Mammary epithelial cell (primary cell): ENCODE measurements at places on chromosomes 16 and 17.

DNA sequence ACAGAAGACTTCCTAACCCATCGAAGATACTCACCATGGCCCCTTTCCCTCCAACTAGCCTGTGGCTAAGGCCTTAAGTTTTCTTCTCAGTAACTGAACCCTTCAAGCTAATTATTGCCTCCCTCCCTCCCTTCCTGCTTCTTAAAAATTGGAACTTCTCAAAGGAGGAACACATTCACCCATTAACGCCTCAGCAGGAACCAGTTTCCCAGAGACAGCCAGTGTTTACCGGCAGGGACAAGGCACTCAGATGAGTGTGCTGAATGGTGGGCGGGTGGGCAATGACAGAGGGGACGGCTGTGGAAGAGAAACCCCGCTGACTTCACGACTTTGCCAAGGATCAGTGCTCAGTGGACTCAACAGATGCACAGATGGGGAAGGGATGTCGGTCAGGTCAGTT, 20.3 kb downstream of the PITPNA start:
- no peak for DNase-seq

- DNase-seq, result no peak
Observed at GRCh38 chr16:79261481-79261940, 339.0 kb downstream of the MAF start.

DNA sequence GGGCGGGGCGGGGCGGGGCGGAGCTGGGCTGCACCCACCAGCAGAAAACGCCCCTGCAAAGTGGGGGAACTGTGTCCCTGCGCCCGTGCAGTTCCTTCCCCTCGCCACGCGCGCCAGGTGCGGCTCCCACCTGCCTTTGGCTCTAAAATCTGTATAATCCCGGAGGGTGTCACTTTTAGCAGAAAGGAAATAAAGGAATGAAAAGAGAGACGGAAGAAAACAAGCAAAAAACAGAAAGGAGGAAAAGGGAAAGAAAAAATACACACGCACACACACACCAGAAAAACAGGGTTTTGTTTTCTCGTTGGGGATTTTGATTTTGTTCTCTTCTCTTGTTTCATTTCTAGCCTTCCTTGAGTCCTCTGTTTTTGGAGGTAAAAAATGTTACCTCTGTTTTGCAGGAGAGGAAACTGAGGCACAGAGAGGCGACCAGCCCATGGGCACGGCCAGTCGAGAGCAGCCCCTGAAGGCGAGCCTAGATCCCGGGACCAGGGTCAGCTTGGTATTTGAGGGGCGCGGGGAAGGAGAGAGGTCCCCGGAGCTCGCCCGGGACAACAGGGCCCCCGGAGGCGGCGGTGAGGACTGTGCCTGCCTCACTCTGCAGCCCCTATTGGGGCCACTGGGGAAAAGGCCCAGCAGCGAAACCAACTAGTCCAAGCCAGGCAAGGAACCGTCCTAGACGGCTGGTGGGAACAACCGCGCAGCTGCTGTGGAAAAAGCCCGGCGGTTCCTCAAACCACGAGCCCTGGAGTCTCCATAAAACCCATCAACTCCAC, 594 bp upstream of the CARHSP1 start:
- DNase-seq, result no peak

DNA sequence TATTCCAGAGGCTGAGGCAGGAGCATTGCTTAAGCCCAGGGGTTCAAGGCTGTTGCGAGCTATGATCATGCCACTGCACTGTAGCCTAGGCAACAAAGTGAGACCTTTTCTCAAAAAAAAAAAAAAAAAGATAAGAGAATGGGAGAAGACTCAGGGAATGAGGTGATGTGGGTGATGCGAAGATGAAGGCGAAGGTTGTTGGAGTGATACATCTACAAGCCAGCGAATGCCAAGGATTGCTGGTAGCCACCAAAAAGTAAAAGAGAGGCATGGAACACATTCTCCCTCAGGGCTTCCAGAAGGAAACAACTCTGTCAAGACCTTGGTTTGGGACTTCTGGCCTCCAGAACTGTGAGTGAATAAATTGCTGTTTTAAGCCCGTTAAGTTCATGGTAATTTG, 26.0 kb upstream of the CNEP1R1 start:
- DNase-seq, result no peak

- DNase-seq, result no peak
Observed at GRCh38 chr16:2787406-2787805, at the start of gene PRSS33. Gene PRSS33, minus strand, starts transcription at chr16:2787560. Its CDS starts 1,013 bp downstream, at chr16:2786547.

DNA sequence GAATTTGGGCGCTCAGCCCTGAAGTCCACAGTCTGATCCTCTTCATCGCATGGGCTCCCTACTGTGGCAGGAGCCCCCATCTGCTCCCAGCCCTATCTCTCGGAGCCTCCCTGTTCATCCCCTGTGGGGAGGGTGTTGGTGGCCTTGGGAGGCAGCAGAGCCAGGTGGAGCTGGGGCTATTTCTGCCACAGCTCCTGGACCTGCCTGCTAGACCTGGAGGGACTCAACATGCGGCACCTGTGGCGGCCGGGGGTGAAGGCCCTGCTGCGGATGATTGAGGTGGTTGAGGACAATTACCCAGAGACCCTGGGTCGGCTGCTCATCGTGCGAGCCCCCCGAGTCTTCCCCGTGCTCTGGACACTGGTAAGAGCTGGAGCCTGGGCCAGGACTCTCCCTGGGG, 30.5 kb downstream of the NAGPA start:
- DNase-seq, result no peak

DNA sequence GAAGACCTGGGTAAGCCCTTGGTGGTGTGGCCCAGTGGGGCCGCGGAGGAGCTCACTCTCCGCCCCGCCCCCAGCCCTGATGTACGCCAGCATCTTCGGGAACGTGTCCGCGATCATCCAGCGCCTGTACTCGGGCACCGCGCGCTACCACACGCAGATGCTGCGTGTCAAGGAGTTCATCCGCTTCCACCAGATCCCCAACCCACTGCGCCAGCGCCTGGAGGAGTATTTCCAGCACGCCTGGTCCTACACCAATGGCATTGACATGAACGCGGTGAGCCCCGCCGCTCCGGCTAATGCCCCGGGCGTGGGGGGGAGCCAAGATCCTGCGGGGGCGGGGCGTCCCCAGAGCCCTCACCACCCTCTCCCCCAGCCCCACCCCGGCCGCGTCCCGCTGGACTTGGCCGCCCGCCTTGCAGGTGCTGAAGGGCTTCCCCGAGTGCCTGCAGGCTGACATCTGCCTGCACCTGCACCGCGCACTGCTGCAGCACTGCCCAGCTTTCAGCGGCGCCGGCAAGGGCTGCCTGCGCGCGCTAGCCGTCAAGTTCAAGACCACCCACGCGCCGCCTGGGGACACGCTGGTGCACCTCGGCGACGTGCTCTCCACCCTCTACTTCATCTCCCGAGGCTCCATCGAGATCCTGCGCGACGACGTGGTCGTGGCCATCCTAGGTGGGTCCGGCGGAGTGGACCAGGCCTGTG, 12.1 kb upstream of the DCAF7 start:
- no peak for DNase-seq

GRCh38 chr16:72357910-72358309, 186.0 kb upstream of the PMFBP1 start:
- DNase-seq, result no peak

DNA sequence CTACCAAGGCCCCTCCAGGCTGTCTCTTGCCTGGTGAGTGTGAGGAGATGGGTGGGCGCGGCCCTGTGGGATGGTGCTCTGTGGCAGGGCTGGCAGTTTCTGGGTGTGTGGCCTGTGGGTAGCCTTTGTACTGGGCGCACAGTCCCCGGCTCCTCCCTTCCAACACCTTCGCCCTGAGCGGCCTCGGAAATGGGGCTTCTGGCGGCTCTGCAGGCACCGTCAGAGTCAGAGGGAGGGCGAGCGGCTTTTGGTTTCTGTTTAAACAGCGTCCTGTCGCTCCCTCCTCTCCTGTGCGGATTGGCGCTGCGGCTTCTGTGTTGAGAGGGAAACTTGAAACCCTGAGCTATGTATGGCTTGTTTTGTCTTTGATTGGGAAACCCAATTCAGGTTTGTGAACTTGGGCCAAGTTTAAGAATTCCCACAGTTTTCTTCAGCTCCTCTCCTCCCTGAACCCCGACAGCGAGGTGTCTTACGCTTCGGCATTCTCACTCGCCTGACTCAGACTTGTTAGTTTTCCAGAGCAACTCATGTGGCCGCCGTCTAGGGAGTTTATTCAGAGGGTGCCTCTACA, 8.3 kb upstream of the ZNF750 start:
- peak; percentile 96 for DNase-seq

GRCh38 chr17:66542967-66543520, 240.6 kb downstream of the PRKCA start:
- no peak for DNase-seq

DNA sequence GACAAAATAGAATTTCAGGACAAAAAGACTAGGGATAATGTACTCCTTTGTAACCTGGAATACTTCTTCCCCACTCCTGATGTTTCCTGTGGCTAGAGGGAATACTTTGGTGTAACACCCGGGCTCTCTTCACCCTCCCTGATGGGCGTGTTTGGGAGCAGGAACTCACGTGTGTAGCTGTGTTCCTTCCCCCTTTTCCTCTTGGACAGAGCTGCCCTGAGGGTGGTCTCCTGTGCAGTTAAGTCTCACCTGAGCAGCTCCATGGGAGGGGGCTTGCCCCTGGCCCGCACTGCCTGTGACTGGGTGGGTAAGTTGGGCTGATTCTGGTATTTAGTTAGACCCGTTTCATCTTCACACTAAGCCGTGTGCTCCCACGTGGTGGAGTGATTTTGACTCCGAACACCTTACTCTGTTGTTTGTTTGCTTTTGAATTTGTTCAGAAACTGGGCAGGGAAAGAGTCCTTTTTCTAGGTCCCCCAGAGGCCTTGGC, 87.9 kb downstream of the OR1D5 start:
- DNase-seq, result peak; percentile 79

DNA sequence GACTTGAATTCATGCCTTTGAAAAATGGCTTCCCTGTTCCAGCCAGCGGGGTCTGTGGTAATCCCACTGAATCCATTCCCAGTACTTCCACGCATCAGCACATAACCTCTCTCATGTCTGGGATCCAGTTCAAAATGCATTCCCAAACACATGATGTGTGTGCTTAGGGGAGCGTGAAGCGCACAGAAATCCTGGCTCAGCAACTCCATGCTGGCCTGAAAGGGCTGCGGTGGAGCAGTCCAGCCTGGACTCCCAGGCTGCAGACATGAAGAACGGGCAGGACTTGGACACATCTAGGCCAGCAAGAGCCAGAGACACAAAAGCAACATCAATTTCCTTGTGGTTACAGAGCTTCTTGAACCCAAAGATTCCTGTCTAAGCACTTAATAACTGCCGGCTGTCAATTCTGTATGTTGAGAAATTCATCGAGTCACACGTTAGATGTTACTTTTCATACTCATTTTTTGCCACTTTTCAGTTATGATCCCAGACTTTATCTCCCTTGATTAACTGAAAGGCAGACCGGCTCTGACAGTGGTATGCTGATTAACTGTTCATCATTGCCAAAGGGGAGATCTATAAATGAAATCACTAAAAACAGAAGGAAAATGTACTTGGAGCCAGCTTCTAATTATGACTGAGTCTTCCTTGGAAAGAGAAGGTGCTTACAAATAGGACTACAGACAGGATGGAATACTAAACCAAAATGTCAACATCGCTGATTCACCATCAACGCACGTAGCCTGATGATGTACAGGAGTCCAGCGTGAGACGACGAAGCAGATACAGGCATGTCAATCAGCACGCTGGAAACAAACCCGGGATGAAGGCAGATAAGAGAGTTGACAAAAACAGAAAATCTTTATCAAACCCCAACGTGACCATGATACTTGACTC, 23.0 kb downstream of the NSMCE1 start:
- DNase-seq, result no peak

DNA sequence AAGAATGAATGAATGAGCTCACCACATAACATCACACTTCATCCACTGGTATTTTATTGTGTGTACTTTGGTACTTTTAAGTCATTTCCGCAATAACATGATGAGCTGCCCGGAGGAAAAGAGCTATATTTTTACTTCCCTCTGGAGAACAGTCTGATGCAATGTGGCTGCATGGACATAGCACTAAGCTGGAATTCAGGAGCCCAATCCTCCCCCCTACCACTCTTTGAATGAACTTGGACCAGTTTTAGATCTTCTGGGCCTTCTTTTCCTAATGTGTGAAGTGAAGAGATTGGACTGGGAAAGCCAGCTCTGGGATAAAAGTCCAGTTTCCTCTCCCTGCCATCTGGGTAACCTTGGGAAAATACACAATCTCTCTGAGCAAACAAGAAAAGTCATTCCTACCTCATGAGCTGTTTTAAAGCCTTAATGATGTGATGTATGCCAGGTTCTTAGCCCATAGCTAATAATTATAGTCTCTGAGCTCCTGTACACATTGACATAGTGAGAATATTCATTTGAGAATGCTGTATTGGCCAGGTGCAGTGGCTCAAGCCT, 79.3 kb downstream of the ABCC12 start:
- no peak for DNase-seq

DNA sequence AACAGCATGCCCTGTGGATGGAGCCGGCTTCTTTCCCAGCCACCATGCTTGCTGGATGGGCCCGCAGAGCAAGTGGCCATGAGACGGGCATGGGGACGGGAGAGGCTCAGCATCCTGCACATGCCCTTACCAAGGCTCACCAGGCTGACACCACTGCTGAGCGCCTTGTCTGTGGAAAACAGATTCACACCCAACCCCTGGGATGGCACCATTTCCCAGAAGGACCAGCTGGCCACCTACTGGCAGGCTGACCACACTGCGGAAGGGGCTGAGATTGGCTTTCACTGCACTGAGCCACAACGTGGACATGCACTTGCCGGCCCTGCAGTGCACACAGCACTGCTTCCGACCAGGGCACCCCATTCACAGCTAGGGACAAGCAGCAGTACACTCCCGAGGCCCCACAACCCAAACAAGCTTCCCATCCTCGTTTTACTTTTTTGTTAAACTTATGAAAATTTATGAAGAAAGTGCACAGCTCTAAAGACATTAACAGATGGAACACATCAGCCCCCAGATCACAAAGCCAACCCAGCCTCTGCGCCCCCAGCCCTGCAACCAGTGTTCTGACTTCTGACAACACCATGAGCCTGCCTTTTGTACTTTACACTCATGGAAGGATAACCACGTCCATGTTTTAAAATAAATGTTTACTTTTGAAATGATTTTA, 13.9 kb upstream of the KRTAP17-1 start:
- DNase-seq, result peak; percentile 52

GRCh38 chr16:8571061-8571596, 19.2 kb downstream of the TMEM114 start:
- no peak for DNase-seq

DNA sequence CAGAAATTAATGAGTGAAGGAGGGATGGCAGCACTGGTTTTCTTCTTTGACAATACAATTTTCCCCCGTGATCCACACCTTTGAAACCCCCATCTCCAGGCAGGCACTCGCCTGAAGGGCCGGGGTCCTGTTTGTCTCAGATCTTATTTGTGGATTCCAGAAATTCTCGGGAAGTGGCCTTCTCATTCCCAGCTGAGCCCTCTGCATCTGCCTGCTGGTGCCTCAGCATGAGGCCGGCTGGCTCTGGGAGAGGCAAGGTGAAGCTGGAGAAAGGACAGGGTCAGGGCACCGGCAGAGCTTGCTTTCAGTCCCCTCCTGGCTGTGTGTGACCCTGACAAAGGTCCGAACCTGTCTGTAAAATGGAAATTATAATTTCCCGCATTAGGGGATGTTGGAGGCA, 35.8 kb upstream of the C1QL1 start:
- no peak for DNase-seq

DNA sequence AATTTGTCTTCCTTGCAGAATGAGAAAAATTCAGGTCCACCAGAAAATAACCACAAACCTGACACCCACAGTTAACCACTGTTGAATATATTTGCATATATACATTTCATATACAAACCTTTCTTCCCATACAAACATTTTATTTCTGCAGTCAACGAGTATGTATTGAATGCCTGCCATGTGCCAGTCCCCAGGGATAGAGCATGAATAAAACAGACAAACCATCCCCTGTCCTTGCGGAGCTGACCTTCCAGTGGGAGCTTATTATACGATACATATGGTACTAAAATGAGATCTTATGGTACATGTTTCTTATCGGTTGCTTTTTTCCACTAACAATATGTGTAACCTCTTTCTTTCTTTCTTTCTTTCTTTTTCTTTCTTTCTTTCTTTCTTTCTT, 116.7 kb downstream of the PITPNC1 start:
- DNase-seq, result no peak
